Heart left ventricle (tissue), 16 donors: ENCODE measurements at places on chromosomes 5 and 9. TPM values are rescaled to one million over a fixed set of nuclear protein-coding genes. Genes with fewer than 3 reads are reported as not detected.

DNA sequence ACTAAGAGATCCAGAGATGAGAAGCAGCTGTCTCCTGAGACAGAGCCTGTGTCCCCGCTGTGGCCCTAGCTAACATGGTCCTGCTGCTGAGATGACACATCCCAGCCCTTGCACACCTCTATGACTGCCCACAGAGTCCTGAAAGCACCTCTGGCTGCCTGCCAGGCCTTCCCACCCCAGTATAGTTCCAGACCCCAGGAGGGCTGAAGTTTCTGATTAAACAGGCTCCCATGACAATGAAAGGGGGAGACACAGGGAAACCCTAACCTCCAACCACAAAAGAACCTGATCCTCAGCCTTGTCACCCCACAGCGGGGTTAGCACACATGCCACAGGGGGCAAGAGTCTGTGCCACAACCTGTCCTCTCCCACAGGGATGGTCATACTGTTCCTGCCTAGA is 15.6 kb downstream of the CIZ1 start:
- no peak for DNase-seq

DNA sequence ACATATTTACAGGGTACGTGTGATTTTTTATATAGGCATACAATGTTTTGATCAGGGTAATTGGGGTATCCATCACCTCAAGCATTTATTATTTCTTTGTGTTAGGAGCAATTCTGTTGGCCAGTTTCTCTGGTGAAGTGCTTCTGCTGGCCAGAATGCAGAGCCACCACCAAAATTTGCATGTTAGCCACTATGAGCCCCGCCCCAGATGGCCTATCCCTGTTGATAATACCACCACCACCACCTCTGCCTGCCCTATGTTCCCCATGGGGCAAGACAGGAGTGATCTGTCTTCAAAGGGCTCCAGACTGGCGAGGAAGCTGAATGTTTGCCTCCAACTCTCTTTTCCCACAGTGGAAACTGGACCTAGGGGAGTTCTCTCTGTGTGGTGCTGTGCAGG is 26.0 kb upstream of the JAK2 start:
- DNase-seq, result no peak

DNA sequence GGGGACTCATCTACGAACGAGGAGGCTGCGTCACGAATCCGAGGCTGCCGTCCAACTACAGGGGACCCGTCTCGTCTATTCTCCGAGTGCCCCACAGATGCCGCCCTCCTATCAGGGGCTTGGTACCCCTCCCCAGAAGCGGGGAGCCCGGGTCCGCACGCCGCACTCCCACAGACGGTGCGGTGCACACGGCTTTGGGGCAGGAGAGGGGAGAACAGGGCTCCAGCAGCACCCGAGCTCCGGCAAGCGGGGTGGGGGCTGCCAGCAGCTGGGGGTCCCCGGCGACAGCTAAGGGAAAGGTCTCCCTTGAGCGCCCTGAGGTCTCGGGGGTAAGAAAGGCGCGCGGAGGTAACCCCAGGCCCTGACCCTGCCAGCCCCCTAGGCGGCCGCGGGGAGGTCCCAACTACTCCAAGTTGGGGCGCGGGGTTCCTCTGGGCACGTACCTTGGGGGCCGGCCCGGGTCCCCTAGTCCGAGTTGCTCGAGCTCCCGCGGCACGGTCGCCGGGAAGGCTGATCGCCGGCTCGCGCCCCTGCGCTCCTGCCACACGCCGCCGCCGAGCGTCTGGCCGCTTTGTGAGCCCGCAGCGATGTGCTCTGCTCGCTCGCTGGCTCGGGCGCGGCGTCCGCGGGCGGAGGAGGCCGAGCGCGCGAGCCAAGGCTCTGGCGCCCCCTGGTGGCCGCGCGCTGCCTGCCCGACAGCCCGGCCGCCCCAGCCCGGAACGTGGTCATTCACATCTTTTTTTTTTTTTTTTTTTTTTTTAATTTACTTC is at the start of gene SPOCK1:
Gene SPOCK1 (minus strand): TSS at position 591 of the 770 bp plus-strand sequence.
- DNase-seq, result peak; percentile 68

- no peak for DNase-seq
Measured at GRCh38 chr9:112377684-112378327, 2.1 kb upstream of the HSDL2 start.

GRCh38 chr9:366620-367019 is 152.0 kb downstream of the DOCK8 start:
- DNase-seq, result no peak

GRCh38 chr9:121280715-121281613 is 13.0 kb downstream of the GSN start:
- DNase-seq, result no peak

The GAPT gene
- 0.09 TPM for total RNA-seq

The FBP2 gene
- total RNA-seq, result not detected
